Type B pancreatic cell (in vitro differentiated cells): ENCODE measurements at places on chromosomes 12 and 14. TPM values are rescaled to one million over a fixed set of nuclear protein-coding genes. Genes with fewer than 3 reads are reported as not detected.

GRCh38 chr14:57847096-57847495, 18.8 kb downstream of the SLC35F4 start:
- DNase-seq, result no peak

DNA sequence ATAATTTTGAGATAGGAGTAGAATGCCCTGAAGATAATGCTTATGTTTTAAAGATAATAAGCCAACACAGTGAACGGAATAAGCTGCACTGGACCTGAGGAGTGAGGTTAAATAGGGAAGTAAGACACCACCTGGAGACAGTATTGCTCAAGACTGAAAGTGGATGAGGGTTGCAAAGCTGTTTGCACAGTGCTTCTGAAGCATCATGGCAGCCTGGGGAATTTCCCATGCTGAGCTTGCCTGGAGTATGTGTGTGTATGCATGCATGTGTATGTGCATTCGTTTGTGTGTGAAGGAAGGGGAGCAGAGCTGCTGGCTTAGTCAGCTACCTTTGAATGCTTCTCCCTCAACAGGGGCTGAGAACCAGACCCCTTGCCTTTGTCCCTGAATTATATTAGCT, 35.8 kb downstream of the BHLHE41 start:
- no peak for DNase-seq

DNA sequence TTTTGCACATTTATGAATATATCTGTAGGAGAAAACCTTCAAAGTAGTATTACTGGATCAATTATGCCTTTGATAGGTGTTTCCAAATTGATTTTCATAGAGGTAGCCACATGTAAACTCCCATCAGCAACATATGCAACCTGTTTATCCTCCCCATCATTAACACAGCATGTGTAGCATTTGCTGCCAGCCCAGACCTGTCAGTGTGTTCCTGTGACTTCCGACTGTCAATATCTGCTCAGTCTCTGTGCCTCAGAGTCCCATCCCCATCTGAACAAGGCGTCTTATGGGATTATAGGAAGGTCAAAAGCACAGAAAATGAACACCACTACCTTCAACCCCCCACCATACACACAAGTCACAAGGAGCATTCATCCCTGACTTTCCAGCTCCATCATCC, 9.5 kb upstream of the CAPRIN2 start:
- DNase-seq, result no peak

GRCh38 chr12:131773582-131774221, 54.5 kb upstream of the MMP17 start:
- no peak for DNase-seq

- DNase-seq, result no peak
Observed at GRCh38 chr12:27003421-27004381, 10.5 kb downstream of the TM7SF3 start.

DNA sequence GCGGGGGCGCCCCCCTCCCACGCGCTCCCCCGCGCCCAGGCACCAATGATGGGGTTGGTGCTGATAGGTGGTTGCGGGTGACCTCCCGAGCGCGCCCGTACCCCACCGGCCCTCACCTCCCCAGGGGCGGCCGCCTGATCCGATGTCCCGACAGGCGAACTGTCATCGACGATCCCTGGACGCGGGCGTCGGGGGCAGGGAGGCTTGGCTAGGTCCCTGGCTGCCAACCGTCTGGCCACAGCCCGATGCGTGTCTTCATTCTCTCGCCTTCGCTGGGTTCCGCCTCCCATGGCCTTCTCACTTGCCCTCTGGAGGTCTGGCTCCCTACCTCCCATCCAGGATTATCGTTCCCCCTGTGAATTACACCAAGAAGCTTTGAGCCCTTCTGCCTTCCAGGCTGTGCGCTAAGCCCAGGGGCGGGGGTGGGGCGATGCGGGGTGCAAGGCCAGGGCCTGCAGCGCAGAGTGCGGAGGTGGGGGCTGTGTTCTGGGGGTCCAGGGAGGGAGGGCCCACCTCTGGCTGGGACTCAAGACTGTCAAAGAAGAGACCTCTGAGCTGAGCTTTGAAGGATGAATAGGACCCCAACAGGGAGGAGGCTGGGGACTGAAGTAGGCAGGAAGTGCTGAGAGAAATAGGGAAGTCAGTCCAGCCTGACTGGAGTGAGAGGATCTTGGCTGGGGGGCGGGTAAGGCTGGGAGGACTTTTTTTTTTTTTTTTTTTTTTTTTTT, 7.7 kb upstream of the RACGAP1 start:
- DNase-seq, result no peak

DNA sequence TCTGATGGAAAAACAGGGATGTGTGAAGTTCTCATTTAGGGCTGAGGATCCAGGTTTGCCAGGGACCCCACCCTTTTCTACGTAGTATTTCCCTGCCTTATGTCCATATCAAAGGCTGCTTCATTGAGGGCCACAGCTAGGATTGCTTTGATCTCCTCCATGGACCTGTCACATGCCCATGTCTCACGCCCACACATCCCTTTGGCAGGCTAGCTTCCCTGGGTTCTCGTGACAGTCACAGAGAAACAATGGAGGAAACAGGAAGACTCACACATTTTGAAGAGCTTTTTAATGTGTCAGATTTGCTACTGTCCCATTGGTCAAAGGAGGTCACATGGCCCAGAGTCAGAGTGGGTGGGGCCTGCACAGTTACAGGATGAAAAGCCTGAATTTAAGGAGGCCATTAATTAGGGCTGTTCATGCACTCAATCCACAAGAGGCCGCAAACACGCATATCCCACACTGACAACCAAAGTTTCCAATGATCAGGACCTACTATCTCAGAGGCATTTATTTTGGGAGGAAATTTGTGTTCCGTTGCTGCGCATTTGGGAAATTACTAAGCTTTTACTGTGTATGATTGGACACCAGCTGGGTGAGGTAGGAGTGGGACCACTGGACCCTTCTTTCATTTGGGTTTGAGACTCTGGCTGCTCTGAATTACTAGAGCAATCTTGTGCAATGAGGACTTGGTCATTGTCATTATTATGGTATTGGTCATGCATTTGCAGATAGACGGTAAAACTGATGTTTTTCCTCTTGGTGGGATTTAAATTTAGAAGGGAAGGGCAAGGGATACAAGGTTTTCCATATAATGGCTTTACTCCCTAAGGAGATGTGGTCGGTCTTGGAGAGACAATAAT, 266.2 kb downstream of the KTN1 start:
- no peak for DNase-seq

DNA sequence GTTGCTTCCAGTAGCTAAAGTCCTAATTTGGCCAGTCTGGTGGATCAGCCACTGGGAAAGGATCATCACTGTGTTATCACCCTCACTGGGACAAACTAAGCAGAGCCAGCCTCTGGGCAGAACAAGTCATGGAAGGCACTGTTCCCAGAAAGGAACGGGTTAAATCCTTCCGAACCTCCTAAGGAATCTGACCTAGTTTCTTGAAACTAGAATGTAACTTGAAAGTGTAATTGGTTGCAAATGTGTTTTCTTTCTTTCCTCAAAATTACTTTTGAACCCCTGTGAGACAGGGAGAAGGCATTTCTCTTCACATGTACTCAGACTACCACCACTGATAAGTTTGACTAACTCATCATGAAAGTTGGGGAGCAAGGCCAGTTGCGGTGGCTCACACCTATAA, 18.7 kb upstream of the KICS2 start:
- DNase-seq, result no peak

Gene TAS2R46
- total RNA-seq, result 0.85 and 1.0 TPM in 2 replicates

GRCh38 chr14:76267322-76268046, 108.5 kb upstream of the ESRRB start:
- no peak for DNase-seq

- DNase-seq, result no peak
Observed at GRCh38 chr12:18923721-18924120, 185.8 kb downstream of the CAPZA3 start.

DNA sequence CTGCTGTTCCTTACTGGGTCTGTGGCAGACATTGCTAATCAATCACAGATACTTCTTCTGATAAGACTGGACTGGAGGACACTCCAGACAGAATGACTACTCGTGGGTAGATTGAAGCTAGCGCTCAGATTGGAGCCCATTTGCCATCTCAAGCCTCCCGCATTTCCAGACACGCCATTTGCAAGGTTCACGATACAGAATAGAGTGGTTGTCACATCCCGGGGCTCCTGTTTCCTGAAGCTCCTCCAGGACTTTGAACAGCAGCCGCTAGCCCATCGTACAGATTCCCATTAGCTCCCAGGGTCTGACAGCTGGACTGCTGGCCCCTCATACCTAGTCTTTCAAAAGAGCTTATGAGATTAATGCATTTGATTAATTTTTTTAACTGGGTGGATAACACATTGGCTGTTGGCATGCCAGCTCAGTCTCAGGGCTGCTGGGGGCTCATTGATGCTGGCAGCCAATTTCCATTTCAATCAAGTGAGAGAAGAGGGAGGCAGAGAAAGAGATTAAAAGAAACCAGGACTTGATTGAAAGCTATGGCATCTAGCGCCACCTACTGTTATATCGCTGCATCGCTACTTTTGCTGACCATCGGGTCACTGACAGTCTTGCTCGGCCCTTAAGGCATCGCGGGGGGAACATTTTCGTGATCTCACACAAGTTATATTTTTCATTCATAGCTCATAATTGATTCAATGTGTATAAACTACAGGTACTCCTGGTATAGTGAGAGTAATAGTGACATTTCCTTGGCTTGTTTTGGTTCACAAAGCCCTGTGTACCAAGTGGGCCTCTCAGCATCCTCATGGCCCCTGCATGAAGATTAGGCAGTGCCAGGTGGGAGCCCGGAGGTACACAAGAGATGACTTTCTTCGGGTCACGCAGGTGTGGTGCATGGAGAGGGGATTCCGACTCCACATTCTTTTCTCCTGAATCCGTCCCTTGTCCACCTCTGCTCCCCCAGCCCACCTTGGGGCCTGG, 78.6 kb downstream of the CCDC60 start:
- peak; percentile 71 for DNase-seq

GRCh38 chr14:71549421-71550050, 382.7 kb upstream of the RGS6 start:
- DNase-seq, result no peak

DNA sequence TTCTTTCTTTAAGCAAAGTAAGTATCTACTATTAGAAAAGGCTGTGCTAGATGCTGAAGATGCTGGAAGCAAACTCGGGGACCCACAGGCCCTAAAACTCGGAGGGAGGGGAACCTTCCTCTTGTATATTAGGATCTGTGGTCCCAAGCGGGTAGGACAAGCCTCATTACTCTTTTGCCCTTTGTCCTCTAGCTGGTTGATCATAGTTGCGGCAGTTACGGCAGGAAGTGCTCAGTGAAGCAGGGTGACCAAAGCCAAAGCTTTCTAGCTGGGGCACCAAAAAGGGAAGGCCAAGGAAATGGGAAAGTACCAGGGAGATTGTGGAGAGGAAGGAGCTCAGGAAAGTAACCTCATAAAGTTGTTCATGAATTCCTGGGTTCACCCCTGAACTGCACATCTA, 76.3 kb downstream of the SCFD1 start:
- no peak for DNase-seq
